ENCODE measurements at places on chromosomes 16 and 17.

- DNase-seq = no peak
Observed at GRCh38 chr17:33218698-33219601, 74.1 kb downstream of the ASIC2 start.

- DNase-seq = no peak
Observed at GRCh38 chr16:78823027-78823426, 723.6 kb downstream of the WWOX start.

DNA sequence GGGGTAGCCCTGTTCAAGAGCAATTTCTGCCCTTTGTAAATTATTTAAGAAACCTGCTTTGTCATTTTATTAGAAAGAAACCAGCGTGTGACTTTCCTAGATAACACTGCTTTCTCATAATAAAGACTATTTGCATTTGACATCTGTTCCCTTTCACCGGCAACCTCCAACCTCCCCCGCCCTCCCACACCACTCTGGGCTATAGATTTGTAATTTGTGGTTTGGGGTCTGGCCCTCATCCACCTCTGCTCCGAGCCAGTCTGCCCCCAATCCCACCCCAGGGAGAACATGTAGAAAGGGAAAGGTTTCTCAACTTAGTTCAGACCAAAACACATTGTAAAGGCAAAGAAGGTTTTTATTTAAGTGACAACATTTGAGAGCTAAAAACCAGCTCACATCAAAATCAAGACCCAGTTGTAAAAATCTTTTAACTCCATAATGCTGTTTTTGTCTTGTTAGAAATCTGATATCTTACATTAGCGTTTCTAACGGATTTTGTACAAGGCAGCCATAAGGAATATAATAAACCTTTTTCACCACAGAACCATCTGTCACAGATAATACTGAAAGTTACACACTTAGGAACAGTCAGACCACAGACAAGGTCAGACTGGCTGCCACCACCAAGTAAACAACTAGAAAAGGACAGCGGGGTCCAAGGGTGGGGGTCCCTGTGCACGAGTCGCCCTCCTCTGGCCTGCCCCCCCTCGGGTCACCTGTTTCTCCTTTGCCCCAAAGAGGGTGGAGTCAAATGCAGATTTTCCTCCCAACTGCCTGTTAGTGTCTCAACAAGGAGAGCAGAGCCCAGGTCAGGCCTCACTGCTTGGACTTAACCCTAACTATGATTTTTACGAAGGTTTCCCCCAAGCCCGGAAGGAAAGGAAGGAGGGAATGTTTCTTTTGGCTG, 6.9 kb downstream of the PIMREG start:
- DNase-seq = no peak

- no peak for DNase-seq
Observed at GRCh38 chr17:628089-628941, 86.3 kb downstream of the VPS53 start.

DNA sequence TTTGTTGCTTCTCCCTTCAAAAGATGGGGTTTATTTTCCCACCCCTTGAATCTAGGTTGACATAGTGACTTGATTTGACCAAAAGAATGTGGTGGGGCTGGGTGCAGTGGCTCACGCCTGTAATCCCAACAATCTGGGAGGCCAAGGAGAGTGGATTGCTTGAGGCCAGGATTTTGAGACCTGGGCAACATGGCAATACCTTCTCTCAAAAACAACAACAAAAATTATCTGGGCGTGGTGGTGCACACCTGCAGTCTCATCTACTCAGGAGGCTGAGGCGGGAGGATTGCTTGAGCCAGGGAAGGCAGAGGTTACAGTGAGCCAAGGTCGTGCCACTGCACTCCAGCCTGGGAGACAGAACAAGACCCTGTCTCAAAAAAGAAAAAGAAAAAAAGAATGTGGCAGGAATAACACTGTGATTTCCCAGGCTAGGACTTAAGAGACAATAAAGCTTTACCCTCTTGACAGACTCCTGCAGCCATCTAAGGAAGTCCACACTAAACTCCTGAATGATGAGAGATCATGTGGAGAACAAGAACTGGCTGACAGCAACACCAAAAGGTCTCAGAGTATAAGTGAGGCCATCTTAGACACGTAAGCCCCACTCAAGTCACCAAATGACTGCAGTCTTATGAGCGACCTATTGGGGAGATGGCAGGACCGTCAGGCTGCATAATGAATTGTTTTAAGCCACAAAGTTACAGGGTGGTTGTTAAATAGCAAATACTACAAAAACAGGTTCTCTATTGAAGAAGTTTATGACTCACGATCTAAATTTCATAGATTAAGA, 37.0 kb downstream of the FBXL20 start:
- no peak for DNase-seq

GRCh38 chr16:77579351-77579891, 142.9 kb upstream of the NUDT7 start:
- DNase-seq = no peak

DNA sequence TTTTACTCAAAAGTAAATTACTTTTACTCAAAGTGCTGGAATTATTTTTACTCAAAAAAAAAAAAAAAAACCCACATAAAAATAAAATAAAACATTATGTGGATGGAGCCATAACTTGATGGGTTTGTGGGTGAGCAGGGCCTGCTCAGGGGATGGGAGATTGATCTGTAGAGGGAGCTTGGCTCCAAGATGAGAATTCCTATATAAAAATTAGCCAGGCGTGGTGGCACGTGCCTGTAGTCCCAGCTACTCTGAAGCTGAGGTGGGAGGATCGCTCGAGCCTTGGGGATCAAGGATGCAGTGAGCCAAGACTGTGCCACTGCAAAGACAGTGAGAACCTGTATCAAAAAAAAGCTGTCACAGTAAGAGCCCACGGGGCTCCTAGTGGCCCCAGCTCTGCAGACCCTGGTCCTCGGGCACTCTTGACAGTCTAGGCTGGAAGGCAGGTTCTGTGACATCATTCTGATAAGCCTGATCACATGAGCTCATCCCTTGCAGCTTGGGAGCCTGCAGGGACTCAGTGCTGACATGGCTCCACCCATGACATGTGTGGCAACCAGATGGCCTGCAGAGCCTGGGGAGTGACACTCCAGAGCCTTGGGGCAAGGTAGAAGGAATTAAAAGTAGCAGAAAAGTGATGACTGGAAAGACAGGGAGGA, 42.5 kb downstream of the ST3GAL2 start:
- no peak for DNase-seq

DNA sequence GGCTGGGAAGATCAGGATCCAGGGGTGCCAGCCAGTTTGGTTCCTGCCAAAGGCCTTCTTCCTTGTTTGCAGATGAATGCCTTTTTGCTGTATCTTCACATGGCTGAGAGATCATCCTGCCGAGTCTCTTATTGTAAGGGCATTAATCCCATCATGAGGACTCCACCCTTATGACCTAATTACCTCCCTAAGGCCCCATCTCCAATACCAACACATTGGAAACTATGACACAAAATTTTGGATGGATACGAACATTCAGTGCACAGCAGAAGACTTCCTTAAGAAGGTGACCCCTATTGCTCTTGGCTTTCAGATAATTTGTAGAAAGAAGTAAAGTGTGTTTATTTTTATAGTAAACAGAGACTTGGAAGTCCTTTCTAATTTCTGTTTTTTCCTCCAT, 1164.7 kb upstream of the CDH8 start:
- DNase-seq = no peak

GRCh38 chr16:1533443-1533951, at the start of gene TMEM204:
TSS of gene TMEM204 (plus strand) at chr16:1533666. CDS start at chr16:1534276, 610 bp downstream.
- peak; percentile 92 for DNase-seq

DNA sequence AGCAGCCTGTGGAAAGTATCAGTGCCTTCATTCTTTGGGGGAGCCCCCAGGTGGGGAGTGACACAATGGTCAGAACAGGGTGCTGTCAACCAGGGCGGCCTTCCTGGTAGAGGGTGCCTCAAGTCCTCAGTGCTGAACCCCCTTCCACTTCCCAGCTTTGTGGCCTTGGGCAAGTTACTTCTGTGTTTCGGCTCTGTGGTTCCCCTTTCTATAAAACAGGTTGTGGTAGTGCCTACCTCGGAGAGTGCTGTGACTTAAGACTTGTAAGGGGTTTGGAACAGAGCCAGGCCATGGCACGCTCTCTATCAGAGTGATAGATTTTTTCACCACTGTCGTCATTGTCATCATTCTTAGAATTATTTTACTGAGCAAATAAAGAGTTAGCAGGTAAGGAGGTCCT, 141.1 kb downstream of the CCDC182 start:
- no peak for DNase-seq

DNA sequence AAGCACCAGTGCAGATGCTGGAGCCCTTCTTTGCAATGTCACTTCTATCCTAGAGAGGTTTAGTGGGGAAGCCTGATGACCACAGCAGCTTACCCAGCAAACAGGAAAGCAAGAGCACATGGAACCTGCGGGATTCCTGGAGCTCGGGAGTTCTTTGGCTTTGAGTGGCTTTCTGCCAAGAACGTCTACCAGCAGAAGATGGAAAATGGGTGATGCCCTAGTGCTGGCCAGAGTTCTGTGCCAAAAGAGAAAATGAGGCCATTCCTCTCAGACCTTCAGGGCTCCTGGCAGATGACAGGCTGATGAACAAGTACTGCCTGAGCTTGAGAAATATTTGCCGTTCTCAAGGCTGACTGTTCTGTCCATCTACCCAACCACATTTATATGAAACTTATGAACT, 332.1 kb upstream of the CCL2 start:
- no peak for DNase-seq

- DNase-seq = no peak
Observed at GRCh38 chr17:35374766-35375344, 1.4 kb upstream of the SLFN11 start.

- DNase-seq = peak; percentile 23
Observed at GRCh38 chr17:34146440-34147043, 108.5 kb upstream of the CCL2 start.

- no peak for DNase-seq
Observed at GRCh38 chr16:82016964-82017363, 5.7 kb upstream of the SDR42E1 start.

- no peak for DNase-seq
Observed at GRCh38 chr17:66918896-66919295, 45.6 kb upstream of the CACNG4 start.

DNA sequence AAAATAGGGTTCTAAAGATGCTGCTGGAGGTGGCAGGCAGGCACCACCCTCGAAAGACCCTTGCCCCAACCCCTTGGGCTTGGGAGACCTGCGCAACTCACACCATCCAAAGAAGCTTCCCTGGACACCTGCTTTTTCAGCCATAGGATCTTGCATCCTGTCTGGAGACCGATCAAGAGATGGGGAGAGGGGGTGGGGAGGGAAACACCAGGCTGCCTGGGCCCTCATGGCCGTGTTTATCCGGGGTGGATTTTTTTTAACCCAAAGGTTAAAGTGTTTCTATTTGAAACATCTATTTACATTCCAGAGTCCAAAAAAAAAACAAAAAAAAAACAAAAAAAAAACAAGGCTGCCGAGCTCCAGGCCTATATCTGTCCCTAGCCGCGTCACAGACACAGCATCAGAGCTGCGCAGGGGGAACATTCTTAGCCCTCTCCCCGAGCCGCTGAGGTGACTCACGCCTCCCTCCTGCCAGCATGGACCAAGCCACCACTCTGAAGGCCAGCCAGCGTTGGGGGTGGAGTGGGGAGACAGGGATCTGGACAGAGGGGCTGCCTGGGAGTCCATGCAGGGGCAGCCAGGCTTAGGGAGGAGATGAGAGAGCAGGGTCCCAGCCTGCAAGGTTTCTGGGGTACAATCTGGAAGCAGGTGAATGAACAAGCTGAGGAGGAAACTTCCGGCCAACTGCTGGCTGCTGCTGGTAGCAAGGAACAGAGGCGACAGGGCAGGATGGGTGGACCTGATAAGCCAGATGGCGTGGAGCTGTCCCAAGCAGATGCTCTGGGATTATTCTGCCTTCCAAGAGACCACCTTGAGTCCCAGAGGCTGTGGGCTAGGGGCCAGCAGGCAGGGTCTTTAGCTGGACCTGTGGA, 14.8 kb downstream of the HDAC5 start:
- peak; percentile 91 for DNase-seq

DNA sequence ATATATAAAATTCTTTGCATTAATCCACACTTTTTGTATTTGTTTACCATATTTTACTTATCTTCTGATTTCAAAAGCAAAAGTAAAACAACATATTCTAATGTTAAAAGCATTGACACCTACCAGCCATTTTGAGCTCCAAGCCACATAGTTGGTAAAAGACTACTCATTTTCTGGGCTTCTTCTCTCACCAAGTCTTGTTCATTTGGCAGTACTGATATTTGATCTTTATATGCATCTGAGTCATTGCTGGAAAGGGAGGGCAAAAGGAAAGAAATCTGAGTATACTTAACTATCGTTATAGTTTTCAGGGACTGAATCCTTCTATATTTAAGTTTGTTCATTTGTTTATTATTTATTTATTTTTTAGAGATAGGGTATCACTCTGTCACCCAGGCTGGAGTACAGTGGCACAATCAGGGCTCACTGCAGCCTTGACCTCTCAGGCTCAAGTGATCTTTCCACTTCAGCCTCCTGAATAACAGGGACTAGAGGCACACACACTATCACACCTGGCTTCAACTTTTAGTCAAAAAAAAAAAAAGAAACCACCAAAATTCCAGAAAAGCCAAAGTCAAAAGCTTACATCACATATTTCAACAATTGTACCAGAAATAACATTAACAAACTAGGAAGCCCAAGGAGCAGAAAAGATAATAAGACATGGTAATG, 121.0 kb upstream of the TOB1 start:
- peak; percentile 71 for DNase-seq

DNA sequence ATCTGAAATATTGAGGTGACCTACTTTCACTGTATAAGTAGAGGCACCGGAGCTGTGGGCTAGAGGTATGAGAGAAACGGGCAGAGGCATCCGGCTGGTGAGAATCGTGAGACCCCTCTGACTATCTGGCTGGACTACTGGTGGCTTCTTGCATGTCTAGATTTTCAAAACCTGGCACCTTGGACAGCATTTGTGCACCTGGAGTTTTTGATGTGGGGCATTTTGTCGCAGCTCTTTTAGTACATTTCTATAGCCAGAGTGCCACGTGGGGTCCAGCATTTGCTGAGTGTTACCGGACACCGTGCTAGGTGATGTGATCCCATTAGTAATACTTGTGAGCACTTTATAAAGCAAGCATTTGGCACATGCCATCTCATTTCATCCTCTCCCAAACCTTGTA, 32.6 kb upstream of the SHISA9 start:
- DNase-seq = no peak

- DNase-seq = no peak
Observed at GRCh38 chr17:66345264-66345663, 42.9 kb downstream of the PRKCA start.

DNA sequence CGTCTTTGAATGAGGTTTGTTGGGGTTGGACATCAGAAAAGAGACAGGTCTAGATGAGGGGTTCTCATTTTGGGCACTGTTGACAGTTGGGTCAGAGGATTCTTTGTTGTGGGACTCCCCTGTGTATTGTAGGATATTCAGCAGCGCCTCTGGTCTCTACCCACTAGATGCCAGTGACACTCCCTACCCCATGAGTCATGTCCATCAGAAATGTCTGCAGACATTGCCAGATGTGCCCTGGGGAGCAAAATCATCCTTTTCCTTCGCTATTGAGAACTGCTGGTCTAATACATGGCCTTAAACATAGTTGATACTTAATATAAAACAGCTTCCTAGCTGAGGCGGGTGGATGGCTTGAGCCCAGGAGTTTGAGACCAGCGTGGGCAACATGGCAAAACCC, 3.1 kb downstream of the ABAT start:
- no peak for DNase-seq
